CD8-positive, alpha-beta memory T cell (primary cell): ENCODE measurements at places on chromosomes 7 and 10.

GRCh38 chr7:106262221-106262881, 22.4 kb downstream of the NAMPT start:
- no peak for DNase-seq

DNA sequence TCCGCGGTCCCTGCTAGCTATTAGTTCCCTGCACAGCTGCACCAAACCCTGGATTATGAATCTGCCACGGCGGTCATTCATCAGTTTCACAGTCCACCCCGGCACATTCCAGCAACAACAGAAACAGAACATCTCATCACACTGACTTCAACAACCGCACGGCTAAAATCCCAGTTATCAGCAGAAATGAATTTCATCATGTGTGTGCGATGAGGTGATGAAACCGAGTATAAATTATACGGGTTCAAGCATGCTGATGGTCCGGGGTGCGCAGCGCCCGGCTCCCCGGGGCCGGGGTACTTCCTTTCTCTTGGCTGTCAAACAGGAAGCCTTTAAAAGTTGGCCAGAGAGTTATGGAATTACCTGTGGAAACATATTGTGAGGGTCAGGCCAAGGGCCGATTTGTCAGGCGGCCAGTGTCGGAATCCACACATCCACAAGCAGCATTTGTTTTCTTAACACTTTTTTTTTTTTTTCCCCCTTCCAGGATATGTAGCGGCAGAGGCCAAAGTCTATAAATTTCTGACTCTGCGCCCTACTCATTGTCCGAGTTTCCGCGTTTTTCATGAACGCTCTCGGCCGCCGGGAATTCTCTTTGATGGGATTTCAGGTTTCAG, 420.9 kb upstream of the MGMT start:
- DNase-seq: no peak

GRCh38 chr10:7913126-7913872, 95.0 kb downstream of the TAF3 start:
- DNase-seq: no peak

- DNase-seq: no peak
Measured at GRCh38 chr7:90262438-90262837, 17.5 kb downstream of the CFAP69 start.

DNA sequence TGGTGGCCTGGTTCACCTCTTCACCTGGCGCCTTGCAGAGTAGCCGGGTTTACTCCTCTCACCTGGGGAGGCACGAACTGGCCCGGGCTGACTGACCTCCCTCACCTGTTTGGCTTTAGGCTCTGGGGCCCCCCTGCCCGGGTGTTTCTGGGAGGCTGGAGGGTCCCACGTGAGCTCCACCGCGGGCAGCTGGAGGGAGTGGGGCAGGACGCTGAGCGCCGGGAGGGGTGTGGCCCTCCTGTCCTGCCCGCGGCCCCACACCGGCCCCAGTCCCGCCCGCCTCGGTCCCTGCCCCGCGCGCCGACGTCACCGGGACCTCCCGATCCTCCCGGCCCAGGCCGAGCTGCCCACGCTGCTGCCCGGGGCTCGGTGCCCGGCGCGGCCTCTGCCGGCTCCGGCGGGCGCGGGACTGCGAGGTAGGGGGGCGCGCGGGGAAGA, at the start of gene AMZ1:
AMZ1 (plus strand) TSS at position 322 of the 438 bp plus-strand sequence. CDS start 12,250 bp downstream, outside the sequence.
- DNase-seq: no peak
